ENCODE measurements at places on chromosomes 1 and 21. TPM values are rescaled to one million over a fixed set of nuclear protein-coding genes. Genes with fewer than 3 reads are reported as not detected.

The ATP6V1G3 gene
- total RNA-seq: not detected

The UBE2U gene
- not detected for total RNA-seq

The NR1I3 gene
- not detected for total RNA-seq

The SH2D2A gene
- not detected for total RNA-seq

The TRIM45 gene
- total RNA-seq: 3.3 TPM

The OR2L5 gene
- not detected for total RNA-seq

The GPR52 gene
- total RNA-seq: 2.9 TPM

The CFHR4 gene
- not detected for total RNA-seq

The PIGR gene
- not detected for total RNA-seq

The PDZK1 gene
- total RNA-seq: not detected

The RAP1GAP gene
- 0.09 TPM for total RNA-seq

The CNN3 gene
- 318 TPM for total RNA-seq

The LCA5L gene
- 0.65 TPM for total RNA-seq

The EPHA10 gene
- not detected for total RNA-seq

The GPR37L1 gene
- not detected for total RNA-seq

The SPRR1B gene
- not detected for total RNA-seq

The CNST gene
- 13.1 TPM for total RNA-seq

The VWA5B1 gene
- total RNA-seq: not detected

The DISP1 gene
- total RNA-seq: 6.4 TPM

The OR2L13 gene
- total RNA-seq: not detected

The LRRC3 gene
- total RNA-seq: 0.45 TPM

The BEND5 gene
- 0.45 TPM for total RNA-seq

The WNT2B gene
- 1.8 TPM for total RNA-seq

The IVL gene
- total RNA-seq: not detected

The GPR61 gene
- under 0.01 TPM for total RNA-seq

The ZZZ3 gene
- 86.3 TPM for total RNA-seq

The OR2T35 gene
- not detected for total RNA-seq

The PLEKHO1 gene
- total RNA-seq: 43.6 TPM

The NMNAT2 gene
- total RNA-seq: 0.49 TPM

The OR2M3 gene
- not detected for total RNA-seq

The BLACAT1 gene
- not detected for total RNA-seq

The ROR1 gene
- total RNA-seq: 18.8 TPM

The GUCA2A gene
- total RNA-seq: not detected

The RNU1-3 gene
- total RNA-seq: under 0.01 TPM

The SRM gene
- 9.1 TPM for total RNA-seq

The CR1L gene
- total RNA-seq: not detected

The OR2AK2 gene
- total RNA-seq: not detected

The CYP4X1 gene
- total RNA-seq: 3.3 TPM

The CCDC18 gene
- total RNA-seq: 16.0 TPM

The TTLL7 gene
- total RNA-seq: 16.0 TPM

The KRTAP21-2 gene
- total RNA-seq: not detected

The RNU1-4 gene
- under 0.01 TPM for total RNA-seq

The RNF11 gene
- total RNA-seq: 112 TPM

The CSF3R gene
- not detected for total RNA-seq

The FAM131C gene
- 0.08 TPM for total RNA-seq

The ST6GALNAC3 gene
- 3.1 TPM for total RNA-seq

The RHD gene
- not detected for total RNA-seq

The SRSF10 gene
- 86.4 TPM for total RNA-seq

The KPRP gene
- total RNA-seq: not detected
